ENCODE measurements at places on chromosomes 5 and 9. TPM values are rescaled to one million over a fixed set of nuclear protein-coding genes. Genes with fewer than 3 reads are reported as not detected.
A peak's percentile ranks its signal among the peaks of the same experiment; 100 is the strongest.

GRCh38 chr9:115672477-115673316 lies 480.9 kb upstream of the PAPPA start:
- H3K4me3 ChIP-seq: no peak overlapping the region
- DNase-seq: no peak
- no peak overlapping the region for H3K27ac ChIP-seq
- no peaks in the 10 kb centered on the region for H3K4me1 ChIP-seq

GRCh38 chr9:94950579-94951323 lies 224.3 kb downstream of the AOPEP start:
- peaks cover 5% of the 10 kb centered on the region for H3K36me3 ChIP-seq
- H3K4me1 ChIP-seq: peaks cover 54% of the 10 kb centered on the region
- H3K27me3 ChIP-seq: no peaks in the 10 kb centered on the region
- no peak overlapping the region for H3K4me3 ChIP-seq

GRCh38 chr5:124665035-124665434 lies 81.4 kb downstream of the ZNF608 start:
- DNase-seq: no peak
- no peaks in the 10 kb centered on the region for H3K27me3 ChIP-seq
- H3K27ac ChIP-seq: no peak overlapping the region
- no peaks in the 10 kb centered on the region for H3K36me3 ChIP-seq

DNA sequence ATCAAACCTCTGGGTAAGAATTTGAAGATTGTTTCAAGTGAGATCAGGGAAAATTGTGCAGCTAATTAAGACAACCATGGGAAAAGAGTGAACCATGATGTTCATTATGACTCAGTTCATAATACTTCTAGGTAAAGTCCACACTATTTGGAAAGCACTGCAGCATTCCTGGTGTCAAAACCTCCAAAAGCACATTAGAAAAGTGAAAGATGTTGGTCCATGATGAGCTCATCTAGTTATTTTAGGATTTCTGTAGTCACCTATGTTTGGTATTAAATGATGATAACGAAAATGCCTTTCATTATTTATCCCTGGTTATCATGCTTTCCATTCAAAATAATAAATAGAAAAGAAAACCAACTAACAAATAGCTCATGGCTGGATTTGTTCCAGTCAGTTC lies 49.1 kb downstream of the PTCD2 start:
- no peaks in the 10 kb centered on the region for H3K27me3 ChIP-seq
- no peak overlapping the region for H3K4me3 ChIP-seq
- H3K27ac ChIP-seq: no peak overlapping the region
- peaks cover 26% of the 10 kb centered on the region for H3K4me1 ChIP-seq

GRCh38 chr9:83220730-83221129 lies 157.8 kb upstream of the RASEF start:
- DNase-seq: no peak
- no peaks in the 10 kb centered on the region for H3K27me3 ChIP-seq
- H3K4me1 ChIP-seq: peaks cover 16% of the 10 kb centered on the region
- no peak overlapping the region for H3K27ac ChIP-seq

- DNase-seq: no peak
- no peak overlapping the region for H3K4me3 ChIP-seq
- no peaks in the 10 kb centered on the region for H3K36me3 ChIP-seq
- no peak overlapping the region for H3K27ac ChIP-seq
- H3K27me3 ChIP-seq: no peaks in the 10 kb centered on the region
Observed at GRCh38 chr5:36045895-36046294, 20.8 kb downstream of the UGT3A2 start.

- H3K27ac ChIP-seq: peak overlapping the region; percentile 71
- no peaks in the 10 kb centered on the region for H3K27me3 ChIP-seq
- no peaks in the 10 kb centered on the region for H3K36me3 ChIP-seq
- H3K4me3 ChIP-seq: peak overlapping the region; percentile 66
- DNase-seq: no peak
Observed at GRCh38 chr5:140631831-140632365, 1.1 kb downstream of the CD14 start.

DNA sequence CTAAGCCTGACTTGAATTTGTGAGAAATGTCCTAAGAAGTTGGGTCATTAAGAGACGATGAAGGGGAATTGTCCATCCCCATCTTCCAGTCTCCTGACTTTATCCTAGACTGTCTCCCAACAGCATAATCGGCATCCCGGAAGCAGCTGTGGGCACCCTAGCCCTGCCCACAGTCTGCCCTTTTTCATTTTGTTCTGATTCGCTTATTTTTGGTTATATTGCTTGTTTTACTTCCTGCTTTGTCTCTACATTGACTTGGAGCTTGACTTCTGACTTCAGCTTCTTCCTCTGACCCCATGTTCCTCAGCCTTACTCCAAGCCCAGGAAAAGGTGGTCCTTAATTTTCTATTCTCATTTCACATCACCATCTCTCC lies 41.8 kb downstream of the UGCG start:
- peaks cover 8% of the 10 kb centered on the region for H3K36me3 ChIP-seq
- H3K4me1 ChIP-seq: peaks cover 7% of the 10 kb centered on the region
- no peaks in the 10 kb centered on the region for H3K27me3 ChIP-seq
- H3K4me3 ChIP-seq: no peak overlapping the region
- no peak overlapping the region for H3K27ac ChIP-seq

- no peaks in the 10 kb centered on the region for H3K36me3 ChIP-seq
- peaks cover 61% of the 10 kb centered on the region for H3K4me1 ChIP-seq
- peak overlapping the region; percentile 54 for H3K27ac ChIP-seq
- H3K4me3 ChIP-seq: peak overlapping the region; percentile 4
- H3K27me3 ChIP-seq: no peaks in the 10 kb centered on the region
Observed at GRCh38 chr5:34496701-34497469, 159.2 kb upstream of the RAI14 start.

GRCh38 chr9:16098306-16098705 lies 545.5 kb downstream of the CCDC171 start:
- DNase-seq: no peak
- H3K36me3 ChIP-seq: no peaks in the 10 kb centered on the region
- peaks cover 21% of the 10 kb centered on the region for H3K4me1 ChIP-seq
- H3K27ac ChIP-seq: no peak overlapping the region

- H3K27me3 ChIP-seq: no peaks in the 10 kb centered on the region
- H3K4me1 ChIP-seq: no peaks in the 10 kb centered on the region
- DNase-seq: peak; percentile 90
- no peak overlapping the region for H3K4me3 ChIP-seq
- no peaks in the 10 kb centered on the region for H3K36me3 ChIP-seq
- no peak overlapping the region for H3K27ac ChIP-seq
Observed at GRCh38 chr5:179410291-179411160, 65.3 kb upstream of the ADAMTS2 start.

- DNase-seq: peak; percentile 74
- H3K27ac ChIP-seq: no peak overlapping the region
- H3K4me1 ChIP-seq: no peaks in the 10 kb centered on the region
Observed at GRCh38 chr5:133652951-133653759, 40.8 kb upstream of the FSTL4 start.

DNA sequence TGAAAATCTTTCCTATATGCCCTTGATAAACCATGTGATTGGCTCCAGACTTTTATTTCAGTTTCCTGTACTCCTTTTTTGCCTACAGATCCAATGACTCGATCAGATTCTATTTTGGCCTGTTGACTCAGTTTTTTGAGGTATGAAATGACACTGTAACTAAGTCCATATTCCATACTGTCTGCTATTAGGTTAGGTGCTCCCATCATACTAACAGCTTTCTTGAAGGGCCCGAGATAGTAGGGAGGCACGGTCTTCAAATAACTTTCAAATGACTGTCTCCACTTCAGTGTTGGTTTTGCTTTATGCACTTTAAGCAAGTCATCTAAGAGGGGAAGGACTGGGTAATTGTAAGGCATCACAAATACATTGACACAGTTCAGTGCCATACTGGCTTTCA lies 295.4 kb upstream of the DAB2 start:
- no peak for DNase-seq
- H3K36me3 ChIP-seq: no peaks in the 10 kb centered on the region
- no peaks in the 10 kb centered on the region for H3K27me3 ChIP-seq
- H3K27ac ChIP-seq: no peak overlapping the region
- H3K4me3 ChIP-seq: no peak overlapping the region

GRCh38 chr9:121735065-121735792 lies 83.8 kb downstream of the DAB2IP start:
- peak overlapping the region; percentile 93 for H3K27ac ChIP-seq
- no peaks in the 10 kb centered on the region for H3K36me3 ChIP-seq
- peaks cover 88% of the 10 kb centered on the region for H3K4me1 ChIP-seq
- peak overlapping the region; percentile 53 for H3K4me3 ChIP-seq

DNA sequence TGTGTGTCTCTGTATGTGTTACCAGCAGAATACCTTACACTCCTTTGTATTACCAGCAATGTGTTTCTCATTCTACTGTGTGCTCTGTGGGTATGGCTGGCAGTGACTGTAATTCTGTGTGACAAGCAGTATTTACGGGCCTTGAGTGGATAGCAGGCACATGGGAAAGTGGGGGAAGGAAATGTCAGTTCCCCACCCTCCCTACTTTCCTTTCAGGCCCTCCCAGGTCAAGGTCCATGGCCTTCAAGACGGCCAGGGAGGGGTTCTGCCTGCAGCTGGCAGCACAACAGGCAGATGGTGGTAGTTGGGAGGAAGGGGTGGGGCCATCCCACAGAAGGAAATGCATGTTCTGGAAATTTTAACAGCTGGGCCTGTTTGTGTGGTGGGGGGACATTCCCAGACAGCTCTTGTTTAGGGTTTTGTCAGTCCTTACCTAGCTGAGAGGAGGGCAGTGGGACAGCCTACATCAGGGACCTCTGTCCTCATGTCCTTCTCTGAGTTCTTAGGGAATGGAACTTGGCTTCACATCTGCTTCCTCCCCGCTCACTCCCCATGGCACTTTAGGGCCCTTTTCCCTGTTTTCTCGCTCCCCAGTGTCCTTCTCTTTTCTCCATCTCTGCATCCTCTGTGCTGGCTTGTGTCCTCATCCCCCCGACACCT lies 14.6 kb upstream of the TNIP1 start:
- no peak for DNase-seq
- peak overlapping the region; percentile 70 for H3K27ac ChIP-seq
- no peaks in the 10 kb centered on the region for H3K27me3 ChIP-seq
- H3K36me3 ChIP-seq: peaks cover under 1% of the 10 kb centered on the region
- H3K4me3 ChIP-seq: no peak overlapping the region

GRCh38 chr9:133492061-133493021 lies 13.4 kb upstream of the SLC2A6 start:
- peak overlapping the region; percentile 48 for H3K27ac ChIP-seq
- H3K36me3 ChIP-seq: no peaks in the 10 kb centered on the region
- H3K4me1 ChIP-seq: peaks cover 14% of the 10 kb centered on the region
- DNase-seq: no peak

- no peak within 1 kb of the TSS for H3K27ac ChIP-seq
- no peak for DNase-seq
- H3K4me3 ChIP-seq: no peak within 1 kb of the TSS
- peaks cover 36% of the 10 kb centered on the region for H3K4me1 ChIP-seq
Observed at GRCh38 chr9:137031904-137032640, at the start of gene FUT7. Gene FUT7 (minus strand): TSS chr9:137032088. CDS start chr9:137031991, 97 bp downstream.

- H3K4me3 ChIP-seq: no peak overlapping the region
- DNase-seq: no peak
- no peaks in the 10 kb centered on the region for H3K4me1 ChIP-seq
- H3K27me3 ChIP-seq: no peaks in the 10 kb centered on the region
- H3K27ac ChIP-seq: no peak overlapping the region
- H3K36me3 ChIP-seq: no peaks in the 10 kb centered on the region
Observed at GRCh38 chr5:157004893-157005551, 42.0 kb upstream of the TIMD4 start.

PCDHB6 gene
- 0.83 TPM for total RNA-seq

GTF3C4 gene
- total RNA-seq: 11.8 TPM

FAM163B gene
- total RNA-seq: not detected

ZNF354C gene
- total RNA-seq: 7.9 TPM

PCDHGB6 gene
- 6.2 TPM for total RNA-seq

PCDHAC1 gene
- total RNA-seq: 5.4 TPM

All from esophagus muscularis mucosa (tissue), 4 donors.